Thoracic aorta (tissue), 2 donors: ENCODE measurements at places on chromosomes 6 and 20.

- no peak for DNase-seq
Measured at GRCh38 chr20:63128367-63128766, 87.6 kb downstream of the YTHDF1 start.

GRCh38 chr6:37020381-37020780 lies 14.9 kb downstream of the FGD2 start:
- no peak for DNase-seq

DNA sequence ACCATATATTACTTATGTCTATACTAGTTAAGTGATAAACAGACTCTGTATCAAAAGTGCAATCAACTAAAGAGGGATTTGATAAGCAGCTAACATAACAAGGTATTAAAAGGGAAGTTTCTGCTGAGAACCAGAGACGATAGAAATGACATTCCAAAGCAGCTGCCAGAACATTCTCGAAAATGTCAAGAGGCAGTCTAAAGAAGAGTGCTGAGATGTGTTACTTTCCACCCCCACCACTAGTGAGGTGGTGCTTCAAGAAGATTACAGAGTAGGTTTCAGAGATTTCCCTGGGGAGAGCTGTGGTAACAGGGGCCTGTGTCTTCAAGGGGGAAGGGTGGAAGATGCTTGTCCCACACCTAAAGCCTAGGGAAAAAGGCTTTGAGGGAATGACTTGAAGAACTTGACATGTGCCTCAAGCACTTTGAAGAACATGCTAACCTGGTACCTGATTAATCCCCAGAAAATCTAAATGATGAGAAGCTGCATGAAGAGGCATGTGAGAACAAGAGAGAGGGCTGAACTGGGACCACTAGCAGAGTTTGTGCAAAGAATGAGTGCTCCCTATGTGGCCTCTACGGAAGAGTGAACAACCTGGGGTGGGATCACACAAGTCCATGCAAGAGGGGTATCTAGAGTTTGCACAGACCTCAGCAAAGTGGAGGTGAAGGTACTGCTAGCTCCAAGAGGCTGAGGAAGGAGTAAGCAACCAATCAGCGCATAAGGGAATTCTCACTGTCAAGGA lies 5.0 kb downstream of the FAM184A start:
- no peak for DNase-seq

GRCh38 chr6:2883673-2884072 lies 19.4 kb downstream of the SERPINB9 start:
- no peak for DNase-seq

GRCh38 chr6:109672175-109672574 lies 18.8 kb downstream of the AK9 start:
- DNase-seq, result no peak

GRCh38 chr6:156780102-156780641 lies 3.0 kb downstream of the ARID1B start:
- DNase-seq, result no peak

GRCh38 chr6:16754876-16755275 lies 6.4 kb downstream of the ATXN1 start:
- DNase-seq, result no peak

DNA sequence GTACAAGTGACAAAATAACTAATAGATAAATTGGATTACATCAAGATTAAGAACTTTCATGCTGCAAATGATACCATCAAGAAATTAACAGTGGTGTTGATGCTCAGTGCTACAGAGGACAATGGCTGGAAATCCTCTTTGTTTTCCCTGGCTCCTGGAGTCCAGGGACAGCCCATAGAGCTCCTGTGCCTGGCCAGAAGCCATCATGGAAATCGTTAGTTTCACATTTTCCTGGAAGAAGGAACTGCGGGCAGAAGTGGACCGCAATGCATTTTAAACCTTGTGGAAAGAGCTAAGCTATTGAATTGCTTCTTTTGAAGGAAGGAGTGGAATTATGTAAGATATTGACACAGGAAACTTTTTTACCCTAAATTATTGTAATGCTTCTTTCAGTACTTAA lies 276.0 kb downstream of the GJA1 start:
- DNase-seq, result no peak

DNA sequence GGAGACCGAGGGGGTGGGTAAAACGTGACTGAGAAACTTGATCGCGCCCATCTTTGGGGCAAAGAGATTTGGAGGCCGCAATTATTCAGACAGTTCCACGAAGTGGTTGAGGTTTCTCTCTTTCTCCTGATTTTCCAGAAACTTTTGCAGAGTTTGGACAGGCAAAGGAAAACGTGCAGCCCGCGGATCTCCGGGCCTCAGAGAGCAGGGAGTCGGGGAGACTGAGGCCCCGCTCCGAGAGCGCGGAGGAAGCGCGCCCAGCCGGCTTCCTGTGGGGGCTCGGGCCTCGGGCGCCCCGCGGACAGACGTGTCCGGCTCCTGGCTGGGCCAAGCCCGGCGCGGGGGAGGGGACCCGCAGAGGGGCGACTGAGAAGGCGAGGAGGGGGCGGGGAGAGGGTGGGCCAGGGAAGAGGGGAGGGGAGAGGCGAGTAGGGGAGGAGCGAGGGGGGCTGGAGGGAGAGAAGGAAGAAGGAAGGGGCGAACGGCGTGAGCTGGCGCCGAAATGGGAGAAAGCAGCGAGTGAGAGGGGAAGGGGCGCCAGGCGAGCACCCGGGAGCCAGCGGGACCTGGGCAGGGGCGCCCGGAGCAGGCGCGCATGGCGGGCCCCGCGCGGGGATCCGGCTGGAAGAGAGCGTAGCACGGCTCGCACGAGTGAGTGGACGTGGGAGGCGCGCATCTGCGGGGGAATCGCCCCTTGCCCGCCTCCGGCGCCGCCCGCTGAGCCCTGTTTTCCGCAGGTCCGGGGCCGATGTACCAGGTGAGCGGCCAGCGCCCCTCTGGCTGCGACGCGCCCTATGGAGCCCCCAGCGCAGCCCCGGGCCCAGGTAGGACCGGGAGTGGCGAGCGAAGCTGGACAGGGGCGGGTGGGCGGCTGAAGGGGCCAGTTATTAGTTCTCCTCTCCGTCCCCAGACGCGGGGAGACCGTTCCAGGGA lies at the start of gene MDFI:
Gene MDFI (plus strand): TSS at position 467 of the 933 bp plus-strand sequence. CDS start 282 bp downstream, at position 749.
- DNase-seq, result no peak

DNA sequence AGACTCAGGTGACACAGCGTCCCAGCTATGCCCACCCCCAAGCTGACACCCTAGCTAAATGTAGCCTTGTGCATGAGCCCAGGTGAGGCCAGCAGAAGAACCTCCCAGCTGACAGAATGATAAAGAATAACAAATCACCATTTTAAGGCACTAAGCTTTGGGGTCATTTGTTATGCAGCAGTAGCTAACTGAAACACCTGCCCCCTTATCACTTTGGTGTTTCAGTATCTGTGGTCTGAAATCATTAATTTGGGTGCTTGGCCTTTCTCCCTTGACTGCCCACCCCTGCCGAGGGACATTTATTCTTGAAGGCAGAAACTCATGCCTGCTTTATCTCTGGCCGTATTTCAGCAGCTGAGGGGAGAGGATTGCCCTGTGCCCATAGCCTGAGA lies 30.0 kb downstream of the DACT2 start:
- DNase-seq, result no peak

DNA sequence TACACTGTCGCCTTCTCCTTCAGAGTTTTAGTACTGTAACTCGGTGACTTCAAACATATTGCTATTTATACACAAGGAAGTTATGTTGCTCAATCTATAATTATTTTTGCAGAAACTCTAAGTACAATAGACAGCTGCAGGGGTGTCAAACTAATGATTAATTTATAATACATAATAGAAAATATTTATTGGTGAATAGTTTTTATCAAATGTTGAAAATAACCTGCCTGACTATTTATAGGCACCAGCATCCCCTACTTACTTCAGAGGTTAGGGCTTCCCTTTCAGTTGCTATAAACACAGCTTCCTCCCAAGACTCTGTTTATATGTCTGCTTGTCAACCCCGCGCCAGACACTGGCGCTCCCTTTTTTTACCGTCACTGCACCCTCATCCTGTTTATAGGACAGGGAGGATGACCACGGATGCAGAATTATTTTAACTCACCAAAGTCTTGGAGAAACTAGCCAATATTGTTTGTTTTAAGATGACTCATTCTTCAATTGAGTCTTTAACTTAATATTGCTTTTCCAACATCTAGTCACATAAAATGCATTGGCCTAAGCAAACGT lies 225.0 kb downstream of the ALDH8A1 start:
- no peak for DNase-seq

DNA sequence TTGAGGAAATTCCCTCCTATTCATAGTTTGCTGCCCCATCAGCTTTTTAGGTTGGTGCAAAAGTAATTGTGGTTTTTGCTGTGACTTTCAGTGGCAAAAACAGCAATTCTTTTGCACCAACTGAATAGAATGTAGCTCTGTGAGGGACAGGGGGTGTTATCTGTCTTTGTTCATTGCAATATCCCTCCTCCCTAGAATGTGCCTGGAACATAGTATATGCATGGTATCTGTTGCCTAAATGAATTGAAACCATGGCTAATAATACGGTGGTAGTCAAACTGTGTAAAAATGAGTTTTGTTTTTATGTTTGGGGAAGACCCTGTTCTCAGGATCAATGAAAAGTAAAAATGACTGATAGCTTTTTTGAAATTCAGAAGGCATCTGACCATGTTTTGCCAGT lies 45.1 kb downstream of the SCAND1 start:
- DNase-seq, result no peak

DNA sequence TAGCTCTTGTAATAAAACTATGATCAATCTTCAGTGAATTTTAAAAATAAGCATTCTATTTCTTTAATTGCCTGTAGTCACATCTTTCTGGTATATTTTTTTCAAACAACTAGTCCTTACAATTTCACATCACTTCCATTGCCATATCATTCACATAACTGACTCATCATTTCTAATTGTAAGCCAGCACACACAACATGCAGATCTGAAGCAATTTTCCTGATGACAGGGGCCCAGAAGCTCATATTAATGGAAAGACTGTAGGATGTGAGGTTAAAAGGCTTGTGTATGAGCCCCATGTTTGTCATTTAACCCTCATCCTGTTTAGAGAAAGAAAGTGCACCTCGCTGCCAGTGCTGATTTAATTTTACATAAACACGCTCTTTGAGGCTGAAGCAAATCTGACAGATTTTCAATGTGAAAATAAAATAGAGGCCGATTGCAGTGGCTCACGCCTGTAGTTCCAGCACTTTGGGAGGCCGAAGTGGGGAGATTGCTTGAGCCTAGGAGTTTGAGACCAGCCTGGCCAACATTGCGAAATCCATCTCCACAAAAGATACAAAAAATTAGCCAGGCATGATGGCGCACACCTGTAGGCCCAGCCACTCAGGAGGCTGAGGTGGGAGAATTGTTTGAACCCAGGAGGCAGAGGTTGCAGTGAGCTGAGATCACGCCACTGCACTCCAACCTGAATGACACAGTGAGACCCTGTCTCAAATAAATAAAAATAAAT lies 40.1 kb upstream of the LTV1 start:
- no peak for DNase-seq

DNA sequence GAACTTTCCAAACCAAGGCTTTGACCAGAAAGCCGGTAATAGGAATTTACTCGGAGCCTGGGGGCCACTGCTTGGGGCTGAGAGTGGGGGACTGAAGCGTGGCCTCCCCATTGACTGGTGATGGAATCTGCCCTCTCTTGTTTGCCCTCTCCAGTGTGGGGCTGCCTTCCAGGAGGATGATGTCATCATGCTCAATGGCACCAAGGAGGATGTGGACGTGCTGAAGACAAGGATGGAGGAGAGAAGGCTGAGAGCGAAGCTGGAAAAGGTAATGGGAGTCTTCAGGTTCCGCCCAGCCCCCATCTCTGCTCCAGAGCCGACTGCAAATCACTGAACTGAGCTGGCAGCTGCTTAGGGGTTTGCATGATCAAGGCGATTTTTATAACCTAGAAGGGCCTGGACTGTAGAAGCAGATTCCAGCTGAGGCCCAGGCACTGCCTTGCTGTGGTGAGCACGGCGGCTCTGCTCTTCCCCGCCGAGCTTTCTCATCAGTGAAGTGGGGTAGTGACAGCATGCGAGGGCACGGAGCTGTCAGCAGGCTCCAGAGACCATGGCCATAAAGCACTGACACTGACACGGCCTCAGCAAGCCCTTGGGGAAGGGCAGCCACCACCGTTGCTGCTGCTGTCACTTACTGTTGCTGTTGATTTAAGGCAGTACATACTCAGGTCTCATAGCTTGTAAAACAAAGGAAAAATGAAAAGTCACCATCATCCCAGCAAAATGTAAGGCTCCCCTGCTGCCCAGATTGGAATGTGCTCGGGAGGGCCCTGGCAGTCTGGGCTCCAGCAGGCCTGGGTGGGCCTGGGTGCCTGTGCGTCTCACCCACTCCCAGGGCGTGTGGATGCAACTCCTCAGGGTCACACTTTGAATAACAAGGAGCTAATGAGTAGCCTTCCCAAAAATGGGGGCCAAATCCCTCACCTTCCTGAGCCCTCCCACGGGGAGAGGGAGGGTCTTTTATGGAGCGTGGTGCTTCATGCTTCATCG lies 11.1 kb upstream of the FAM209A start:
- no peak for DNase-seq

- no peak for DNase-seq
Measured at GRCh38 chr6:40917603-40918002, 121.4 kb downstream of the UNC5CL start.

GRCh38 chr20:46883892-46884291 lies 10.8 kb upstream of the EYA2 start:
- no peak for DNase-seq

- no peak for DNase-seq
Measured at GRCh38 chr20:49677777-49678758, 35.6 kb downstream of the B4GALT5 start.

DNA sequence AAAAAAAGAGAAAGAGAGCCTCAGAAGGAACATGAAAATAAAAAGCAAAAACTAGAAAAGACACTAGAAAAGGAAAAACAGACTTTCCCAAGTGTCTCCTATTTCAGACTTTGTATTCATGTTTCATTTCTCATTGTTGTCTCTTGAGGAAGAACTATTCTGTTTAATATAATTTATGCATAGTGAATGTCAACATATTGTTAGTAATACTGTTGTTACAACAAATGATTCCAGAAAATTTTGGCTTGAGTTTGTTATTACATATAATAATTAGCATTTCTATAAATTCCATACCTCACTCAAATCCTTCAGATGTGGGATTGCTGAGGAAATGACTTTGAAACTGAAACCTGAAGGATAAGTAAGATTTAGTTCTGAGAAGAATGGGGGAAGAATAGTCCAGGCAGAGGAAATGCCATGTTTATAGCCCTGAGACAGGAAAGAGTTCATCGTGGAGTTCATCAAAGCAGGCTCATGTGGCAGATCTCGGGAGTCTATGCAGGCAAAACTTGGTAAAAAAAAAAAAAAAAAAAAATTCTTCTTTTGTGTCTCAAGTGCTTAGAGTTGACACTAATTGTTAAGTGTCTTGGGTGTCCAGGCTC lies 53.1 kb upstream of the EIF2S2 start:
- no peak for DNase-seq

DNA sequence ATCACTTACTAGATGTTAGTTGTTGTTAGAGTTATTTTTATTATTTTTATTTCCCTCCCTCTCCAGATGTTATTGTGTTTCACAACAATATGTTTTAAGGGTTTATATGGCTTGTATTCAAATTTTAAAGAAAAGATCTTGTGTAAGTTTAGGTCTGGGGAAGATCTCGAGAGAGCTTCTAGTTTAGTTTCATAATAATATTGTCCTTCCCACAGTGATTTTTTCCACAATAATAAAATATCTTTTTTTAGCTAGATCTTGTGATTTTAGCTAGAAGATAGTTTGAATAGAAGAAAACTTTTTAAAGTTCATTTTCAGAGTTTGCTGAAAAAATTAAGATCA lies 55.0 kb downstream of the ADGRG6 start:
- DNase-seq, result no peak
